ENCODE measurements at places on chromosomes 6 and 20.
A peak's percentile ranks its signal among the peaks of the same experiment; 100 is the strongest.

DNA sequence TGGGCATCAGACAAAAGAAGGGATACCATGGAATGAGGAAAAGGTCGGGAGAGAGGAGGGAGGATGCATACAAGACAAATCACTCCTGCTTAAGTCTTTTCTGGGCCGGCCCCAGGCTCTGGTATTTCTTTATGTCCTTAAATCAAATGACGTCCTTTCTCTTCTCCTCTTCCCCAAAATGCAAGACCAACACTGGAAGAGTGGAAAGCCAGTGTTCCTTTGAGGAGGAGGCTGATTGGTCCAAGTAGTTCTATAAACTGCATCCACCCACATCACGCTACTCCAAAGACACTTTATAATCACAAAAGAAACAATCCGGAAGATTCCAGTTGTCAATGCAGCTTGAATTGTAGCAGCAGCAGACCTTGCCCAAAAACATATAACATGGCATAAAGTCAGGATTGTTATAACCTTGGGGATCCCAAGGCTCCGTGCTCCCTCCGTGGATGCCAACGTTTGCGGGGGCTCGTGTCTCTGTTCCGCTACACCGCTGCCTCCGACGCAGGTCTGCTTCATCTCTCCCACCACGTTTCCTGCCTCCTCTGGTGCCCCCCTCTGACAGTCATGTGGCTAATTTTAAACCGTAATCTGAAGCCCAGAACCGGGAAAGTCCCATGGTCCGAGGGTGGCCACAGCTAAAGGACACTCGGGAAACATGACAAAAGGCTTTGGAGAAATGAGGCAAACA lies 47.1 kb downstream of the MCUR1 start:
- DNase-seq = no peak

DNA sequence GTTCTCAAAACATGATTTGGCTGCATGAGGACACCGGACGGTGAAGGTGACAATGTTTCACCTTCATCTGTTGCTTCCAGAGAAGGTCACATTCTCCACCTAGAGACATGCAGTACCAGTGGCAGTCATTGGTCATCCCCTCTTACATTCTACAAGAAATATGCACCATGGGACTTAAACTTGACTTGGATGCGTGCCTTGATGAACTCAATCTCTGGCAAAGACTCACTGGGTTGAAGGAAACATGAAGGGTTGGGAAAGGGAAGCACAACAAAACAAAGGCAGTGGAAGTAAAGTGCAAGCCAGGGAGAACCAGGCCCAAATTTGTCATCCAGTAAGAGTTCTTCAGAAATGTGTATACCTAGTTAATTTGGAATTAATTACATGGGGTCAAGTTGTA lies 39.4 kb upstream of the ARMH2 start:
- DNase-seq = no peak

DNA sequence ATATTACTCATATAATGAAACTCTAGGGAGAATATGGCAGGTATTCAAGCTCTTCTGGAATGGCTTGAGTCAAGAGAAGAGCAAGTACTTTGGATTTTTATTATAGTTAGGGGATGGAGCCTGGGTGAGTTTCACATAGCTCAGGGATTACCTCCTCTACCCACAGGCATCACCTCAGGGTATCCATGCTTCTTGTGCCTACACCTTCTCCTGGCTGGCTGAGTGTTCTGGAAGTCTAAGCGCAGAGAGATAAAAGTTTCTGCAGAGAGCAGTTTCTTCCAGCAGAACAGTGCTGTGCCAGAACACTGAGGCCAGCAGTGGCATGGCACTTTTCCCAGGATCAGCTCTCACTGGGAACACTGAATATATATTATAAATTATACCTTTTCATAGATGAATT lies 199.7 kb upstream of the KCNQ5 start:
- peak; percentile 51 for DNase-seq

- peak; percentile 94 for DNase-seq
Observed at GRCh38 chr6:20906945-20907344, 372.7 kb downstream of the CDKAL1 start.

DNA sequence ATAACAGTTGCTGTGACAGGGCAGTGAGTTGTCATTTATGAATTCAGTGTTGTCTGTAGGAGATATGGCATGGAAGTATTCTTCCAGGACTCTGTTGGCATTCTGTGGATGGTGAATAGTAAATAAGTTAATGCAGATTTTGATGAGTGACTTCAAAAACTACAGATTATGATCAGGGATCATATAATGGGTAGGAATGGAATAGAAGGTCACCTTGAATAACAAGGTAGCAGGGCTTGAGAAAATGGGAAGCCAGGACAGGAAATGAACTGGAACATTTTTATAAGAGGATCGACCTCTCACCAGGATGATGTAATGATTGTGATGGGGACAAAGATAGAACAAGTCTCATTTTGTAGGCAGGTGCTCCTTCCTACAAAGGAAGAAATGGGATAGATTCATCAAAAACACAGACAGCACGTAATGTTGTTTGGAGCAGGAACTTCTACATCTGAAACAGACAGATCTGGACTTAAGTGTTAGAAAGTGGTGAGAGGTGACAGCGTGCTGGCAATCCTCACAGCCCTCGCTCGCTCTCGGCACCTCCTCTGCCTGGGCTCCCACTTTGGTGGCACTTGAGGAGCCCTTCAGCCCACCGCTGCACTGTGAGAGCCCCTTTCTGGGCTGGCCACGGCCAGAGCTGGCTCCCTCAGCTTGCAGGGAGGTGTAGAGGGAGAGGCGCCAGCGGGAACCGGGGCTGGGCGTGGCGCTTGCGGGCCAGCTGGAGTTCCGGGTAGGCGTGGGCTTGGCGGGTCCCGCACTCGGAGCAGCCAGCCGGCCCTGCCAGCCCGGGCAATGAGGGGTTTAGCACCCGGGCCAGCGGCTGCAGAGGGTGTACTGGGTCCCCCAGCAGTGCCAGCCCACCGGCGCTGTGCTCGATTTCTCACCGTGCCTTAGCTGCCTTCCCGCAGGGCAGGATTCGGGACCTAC lies 30.8 kb upstream of the SSR1 start:
- no peak for DNase-seq

DNA sequence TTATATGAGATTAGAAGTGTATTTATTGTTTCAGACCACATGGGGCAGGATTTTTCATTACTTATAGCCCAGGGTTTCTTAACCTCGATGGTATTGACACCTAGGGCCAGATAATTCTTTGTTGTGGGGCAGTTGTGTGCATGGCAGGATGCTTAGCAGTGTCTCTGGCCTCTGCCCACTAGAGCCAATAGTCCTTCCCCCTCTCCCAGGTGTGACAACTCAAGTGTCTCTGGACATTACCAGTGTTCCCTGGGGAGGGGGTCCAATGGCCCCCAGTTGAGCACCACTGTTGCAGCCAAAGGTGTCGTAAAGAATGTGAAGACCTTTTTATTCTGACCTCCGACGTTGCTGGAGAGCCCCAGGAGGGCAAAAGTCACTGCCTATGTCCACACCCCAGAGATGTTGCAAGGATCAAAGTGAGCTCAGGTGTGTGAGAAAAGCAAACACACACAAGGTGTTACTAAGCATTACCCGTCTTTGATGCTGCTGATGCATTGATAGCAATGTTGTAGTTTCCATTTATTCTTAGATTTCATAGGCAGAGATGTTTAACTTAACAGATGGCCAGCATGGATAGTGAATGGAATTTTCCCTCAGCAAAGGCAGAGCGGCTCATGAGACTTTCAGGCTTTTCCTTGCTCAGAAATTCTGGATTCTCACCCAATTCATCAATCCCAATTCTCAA lies 22.2 kb downstream of the BANF2 start:
- no peak for DNase-seq

DNA sequence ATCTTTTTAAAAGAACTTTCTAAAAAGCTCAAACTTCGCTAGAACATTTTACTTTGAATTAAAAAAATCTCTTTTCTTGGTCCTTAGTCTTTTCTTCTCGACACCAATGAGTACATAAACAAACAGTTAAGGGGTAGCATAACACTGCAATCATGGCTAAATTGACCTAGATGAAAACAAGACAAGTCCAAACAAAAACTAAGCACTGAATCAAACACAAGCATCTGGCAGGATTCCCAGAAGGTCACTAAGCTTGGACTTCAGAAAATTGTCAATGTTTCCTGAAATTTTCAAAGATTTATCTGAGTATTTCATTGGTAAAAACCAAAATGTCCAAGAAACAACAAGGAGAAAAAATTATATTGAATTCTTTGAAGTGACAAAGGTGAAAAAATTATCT lies 5.0 kb downstream of the COL21A1 start:
- DNase-seq = peak; percentile 85

GRCh38 chr6:150183966-150184365 lies 41.1 kb downstream of the PPP1R14C start:
- no peak for DNase-seq

DNA sequence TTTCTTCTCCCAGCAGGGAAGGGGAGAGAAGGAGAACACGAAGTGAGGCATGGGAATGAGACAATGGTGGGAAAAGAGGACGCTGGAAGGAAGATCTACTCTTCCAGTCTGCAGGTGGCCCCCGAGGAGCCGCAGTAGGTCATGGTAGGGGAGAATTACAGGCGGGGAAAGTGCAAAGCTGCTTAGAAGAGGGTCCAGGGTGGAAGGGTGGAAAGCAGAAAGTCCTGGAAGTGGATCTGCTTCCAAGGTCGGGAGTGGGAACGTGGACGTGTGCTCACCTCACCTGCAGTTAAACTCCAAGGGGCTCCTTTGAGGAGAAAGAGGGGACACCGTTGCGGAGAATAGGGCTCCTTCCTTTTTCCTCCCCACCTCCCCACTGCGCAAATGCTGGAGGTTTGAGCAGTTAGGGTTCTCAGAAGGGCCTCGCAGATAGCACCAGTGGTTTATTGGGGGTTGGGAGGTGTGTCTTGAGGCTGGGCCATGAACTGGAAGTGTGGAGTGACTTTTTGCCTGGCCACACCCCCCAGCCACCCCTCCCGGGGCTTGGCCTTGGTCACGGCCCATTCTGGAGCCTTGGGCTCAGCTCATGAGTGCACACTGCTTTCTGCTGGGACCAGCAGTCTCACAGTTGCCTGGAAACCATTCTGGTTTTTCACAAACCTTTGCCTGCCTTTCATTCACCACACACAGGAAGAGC lies 100.4 kb upstream of the MLN start:
- no peak for DNase-seq

DNA sequence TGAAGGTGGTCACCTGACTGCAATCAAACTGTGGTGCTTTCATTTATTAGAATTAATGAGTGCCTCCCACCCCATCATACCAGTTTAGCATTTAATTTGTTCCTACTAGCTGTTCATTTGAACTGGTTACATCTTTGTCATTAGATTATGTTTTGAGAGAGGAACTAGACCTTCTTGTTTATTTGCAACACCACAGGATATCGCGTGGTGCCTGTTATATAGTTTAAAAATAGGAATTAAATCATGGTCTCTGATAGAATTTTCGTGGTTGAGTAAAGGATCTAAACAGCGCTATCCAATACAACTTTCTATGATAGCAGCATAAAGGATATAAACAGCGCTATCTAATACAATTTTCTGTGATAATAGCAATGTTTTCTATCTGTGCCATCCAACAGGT lies 2.8 kb downstream of the RPRD1B start:
- no peak for DNase-seq

DNA sequence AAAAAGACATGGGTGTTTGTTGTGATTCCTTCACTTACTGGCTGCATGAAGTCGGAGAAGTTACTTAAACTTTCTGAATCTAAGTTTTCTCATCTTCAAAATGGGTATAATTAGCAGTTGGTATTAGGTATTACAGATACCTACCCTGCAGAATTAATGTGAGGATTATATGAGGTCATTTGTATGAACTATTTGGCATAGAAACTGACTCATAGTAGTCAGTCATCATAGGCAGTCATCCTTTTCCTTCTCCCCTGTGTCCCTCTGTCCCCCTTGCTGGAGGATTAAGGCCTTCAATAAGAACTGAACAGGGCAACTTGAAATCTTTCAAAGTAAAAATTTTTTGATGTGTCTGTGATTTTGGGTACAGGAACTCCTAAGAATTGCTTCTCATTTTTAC lies 26.3 kb downstream of the RALGAPB start:
- peak; percentile 57 for DNase-seq

DNA sequence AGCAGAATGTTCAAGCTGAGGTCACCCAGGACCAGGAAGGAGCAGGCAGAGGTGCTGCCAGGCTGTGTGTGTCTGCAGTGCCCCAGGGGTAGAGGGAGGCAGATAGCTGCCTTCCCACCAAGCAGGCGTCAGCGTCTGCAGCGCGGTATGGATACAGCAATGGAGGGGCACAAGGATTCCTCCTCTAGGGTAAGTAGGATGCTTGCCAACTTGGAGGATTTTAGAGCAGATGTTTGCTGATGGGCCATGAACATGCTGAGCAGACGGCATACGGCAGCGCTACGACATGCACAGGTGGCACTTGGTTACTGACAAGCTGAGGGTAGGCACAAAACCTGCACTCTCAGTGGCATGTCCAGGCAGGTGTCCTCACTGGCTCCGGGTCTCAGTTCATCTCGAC lies 48.1 kb downstream of the PSMG4 start:
- DNase-seq = no peak

DNA sequence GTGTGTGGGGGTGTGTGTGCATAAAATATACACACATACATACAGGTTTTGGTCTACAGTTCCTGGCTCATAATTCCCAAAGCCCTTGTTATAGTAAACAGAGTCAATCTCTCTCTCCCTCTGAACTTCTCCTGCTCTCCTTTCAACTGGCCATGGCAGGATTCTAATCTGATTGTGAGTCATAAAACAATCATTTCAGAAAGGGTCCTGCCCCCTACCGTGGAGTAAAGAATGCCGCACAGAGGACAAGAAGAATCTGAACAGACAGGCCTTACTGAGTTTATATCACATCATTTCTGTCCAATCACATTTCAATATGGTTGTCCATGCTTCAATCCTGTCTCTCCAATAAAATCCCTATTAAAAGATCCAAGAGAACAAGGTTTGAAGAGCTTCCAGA lies 416.9 kb downstream of the FRK start:
- peak; percentile 3 for DNase-seq

GRCh38 chr6:68042339-68043121 lies 592.6 kb upstream of the ADGRB3 start:
- no peak for DNase-seq

DNA sequence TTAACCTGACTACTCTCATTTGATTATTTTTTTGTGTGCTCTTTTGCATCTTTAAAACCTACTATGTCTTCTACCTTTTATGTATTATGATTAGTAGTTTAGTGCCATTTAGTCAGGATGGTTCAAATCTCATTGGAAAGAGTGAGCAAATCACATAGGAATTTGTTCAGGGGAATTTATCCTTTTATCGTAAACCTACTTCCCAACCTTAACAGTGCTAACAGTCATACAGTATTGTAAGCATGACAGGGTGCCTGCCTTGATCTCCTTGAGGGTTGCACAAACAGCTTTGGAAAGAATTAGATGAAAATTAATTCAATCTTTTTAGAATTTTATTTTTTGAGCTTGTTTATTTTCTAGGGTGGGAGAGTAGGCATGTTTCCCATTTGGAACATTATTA lies 18.3 kb downstream of the RNF8 start:
- DNase-seq = peak; percentile 51

Data from bronchial epithelial cell (primary cell).